ENCODE measurements at places on chromosomes 3 and 15.

DNA sequence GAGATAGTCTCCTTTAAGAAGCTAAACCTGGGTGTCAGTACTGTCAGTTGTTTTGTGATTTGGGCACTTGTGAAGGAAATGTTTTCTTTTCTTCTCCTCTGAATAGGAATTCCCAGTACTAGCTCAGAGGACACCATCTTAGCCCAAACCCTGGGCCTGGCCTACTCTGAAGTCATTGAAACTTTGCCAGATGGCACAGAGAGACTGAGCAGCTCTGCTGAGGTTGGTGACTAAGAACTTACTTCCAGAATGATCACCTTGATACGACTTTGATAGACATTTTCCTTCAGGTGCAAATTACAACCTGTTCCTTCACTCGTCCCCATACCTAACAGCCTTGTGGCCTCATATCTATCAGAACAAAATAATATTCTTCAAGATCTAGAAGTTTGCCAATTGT lies 100.2 kb downstream of the LARS2 start:
- DNase-seq: no peak

- peak; percentile 31 for DNase-seq
Observed at GRCh38 chr3:377158-377561, 180.6 kb downstream of the CHL1 start.

DNA sequence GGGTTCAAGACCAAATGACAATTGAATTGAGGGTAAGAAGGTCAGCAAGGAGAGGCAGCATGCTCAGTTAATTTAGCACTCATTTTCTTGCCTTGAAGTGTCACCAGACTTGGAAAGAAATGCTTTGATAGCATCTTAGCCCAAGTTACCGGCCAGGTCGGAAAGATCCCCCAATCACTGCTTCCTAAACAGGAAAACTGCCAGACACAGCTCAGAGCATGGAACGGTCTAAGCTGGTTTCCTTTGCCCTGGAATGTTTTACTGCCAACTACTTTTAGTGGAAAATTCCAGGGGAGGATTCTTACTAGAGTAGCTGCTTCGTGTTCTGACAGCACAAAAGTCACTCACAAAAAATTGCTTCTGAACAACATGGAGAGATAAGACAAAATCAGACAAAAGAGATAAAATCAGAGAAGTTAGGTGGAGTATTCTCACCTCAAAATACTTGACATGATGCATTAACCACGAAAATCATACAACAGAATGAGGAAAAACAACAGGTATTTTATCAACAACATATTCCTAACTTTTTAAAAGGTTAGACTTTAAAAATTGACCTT lies 65.5 kb downstream of the CCR4 start:
- DNase-seq: no peak

DNA sequence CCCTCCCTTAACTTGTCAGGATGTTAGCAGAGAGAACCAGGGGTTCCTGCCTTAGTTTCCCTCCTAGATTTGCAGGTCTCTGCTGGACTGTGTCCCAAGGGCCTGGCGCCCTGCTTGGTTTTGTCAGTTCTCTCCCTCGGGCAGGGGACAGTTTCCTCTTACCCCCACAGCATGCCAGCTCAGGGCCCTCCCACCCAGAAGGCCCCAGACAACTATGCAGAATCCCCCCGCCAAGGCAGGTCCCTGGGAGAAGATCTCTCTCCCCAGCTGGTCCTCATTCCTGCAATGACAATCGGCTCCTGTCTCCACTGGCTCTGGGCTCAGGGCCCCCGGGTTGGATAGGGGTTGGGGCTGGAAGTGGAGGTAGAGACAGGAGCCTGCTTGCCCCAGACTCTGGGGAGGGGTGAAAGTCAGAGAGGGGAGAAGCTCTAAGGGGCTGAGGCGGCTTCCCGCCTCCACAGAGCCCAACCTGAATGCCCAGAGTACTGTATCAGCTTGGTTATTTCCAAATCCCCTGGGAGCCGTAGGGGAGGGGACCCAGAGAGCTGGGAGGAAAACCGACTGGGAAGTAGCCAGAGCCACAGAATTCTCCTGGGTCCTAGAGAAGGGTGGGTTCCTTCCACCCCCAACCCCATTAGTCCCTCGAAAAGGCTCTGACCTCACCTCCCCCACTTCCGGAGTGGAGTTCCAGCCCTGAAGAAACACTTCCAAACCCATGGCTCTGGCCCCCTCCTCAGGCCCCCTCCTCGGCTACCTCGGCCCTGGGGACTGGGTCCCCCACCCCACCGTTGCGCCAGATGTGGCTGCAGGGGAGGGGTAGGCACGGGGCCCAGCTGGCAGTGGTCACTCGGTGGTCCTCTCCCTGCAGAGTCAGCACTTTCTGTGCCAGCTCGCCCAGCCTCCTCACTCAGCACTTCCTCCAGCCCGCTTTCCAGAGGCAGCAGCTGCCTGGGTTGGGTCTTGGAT lies 3.8 kb upstream of the LOXL1 start:
- DNase-seq: no peak

All from D341Med (cell line).